ENCODE measurements at places on chromosomes 1 and 21.

GRCh38 chr1:244106176-244106575, 55.1 kb downstream of the ZBTB18 start:
- DNase-seq = no peak

DNA sequence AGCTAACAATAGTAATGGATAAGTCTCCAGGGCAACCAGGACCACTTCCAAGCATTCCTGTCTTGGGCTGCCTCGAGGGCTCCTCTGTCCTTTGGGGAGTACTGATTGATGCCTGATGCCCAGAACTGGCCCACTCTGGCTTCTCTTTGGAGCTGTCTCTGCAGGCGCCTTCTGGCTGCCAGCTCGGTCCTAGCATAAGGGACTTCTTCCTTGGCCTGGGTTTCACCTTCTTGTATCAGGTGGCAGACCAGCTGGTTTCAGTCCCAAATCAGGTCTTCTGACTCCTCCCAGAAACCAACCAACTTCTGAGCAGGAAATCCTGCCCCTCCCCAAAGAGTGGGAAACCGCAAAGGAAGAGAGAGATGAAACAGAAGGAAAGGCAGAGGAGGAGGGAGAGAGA, 10.6 kb downstream of the G0S2 start:
- DNase-seq = no peak

- no peak for DNase-seq
Observed at GRCh38 chr1:75412616-75413015, 198.3 kb downstream of the SLC44A5 start.

DNA sequence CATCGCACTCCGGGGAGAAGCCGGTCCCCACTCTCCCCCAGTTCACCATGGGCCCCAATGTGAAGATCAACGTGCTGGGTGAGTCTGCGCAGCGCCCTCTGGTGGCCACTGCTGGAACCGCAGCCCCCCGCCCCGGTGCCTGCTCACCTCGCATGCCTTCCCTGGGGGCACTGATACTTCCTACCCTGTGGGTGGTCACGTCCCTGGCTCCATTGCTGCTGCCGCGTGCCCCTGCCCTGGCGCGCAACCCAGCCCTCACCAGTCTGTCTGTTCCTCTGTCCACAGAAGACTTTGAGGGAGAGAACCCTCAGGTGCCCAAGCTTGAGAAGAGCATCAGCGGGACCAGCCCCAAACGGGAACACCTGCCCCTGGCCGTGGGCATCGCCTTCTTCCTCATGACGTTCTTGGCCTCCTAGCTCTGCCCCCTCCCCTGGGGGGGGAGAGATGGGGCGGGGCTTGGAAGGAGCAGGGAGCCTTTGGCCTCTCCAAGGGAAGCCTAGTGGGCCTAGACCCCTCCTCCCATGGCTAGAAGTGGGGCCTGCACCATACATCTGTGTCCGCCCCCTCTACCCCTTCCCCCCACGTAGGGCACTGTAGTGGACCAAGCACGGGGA, 7.6 kb downstream of the EFNA3 start:
- peak; percentile 65 for DNase-seq

DNA sequence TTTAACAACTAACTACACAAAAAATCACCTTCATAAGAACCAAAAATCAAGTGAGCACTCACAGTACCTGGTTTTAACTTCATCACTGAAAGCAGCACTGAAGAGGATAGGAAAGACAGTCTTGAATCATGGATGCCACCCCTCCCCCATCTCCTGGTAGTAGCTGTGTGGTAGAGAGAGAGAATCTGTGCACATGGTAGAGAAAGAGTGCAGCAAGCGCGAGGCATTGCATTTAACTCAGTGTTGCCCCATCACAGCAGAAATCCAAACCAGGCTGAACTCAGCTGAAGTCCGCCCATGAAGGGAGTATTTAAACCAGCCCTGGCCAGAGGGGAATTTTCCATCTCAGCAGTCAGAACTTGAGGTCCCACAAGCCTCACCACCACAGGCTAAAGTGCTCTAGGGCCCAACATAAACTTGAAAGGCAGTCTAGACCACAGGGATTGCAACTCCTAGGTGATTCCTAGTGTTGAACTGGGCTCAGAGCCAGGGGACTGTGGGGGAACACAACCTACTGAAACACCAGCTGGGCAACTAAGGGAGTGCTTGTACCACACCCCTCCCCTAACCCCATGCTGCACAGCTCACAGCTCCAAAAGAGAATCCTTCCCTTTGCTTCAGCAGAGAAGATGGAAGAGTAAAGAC, 38.4 kb downstream of the VAV3 start:
- DNase-seq = no peak
